ENCODE measurements at places on chromosomes 1 and 21.

DNA sequence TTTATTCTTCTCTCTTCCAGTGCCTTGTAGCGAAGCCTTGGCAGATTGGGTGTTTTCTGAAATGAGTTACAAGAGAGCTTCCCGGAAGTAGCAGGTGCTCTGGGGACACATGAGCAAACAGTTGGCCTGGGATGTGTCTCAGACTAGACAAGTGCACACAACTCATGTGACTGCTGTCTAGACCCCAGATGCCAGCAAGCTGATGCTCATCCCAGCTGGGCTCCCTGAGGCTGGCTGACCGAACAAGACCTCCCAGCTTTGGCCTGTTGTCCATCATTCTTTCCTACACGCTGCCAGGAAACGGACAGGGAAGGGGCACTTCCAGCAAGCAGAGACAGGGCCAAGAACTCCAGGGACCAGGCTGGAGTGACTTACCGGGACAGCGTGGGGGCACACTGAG, 18.7 kb upstream of the CSF1 start:
- no peak for DNase-seq

DNA sequence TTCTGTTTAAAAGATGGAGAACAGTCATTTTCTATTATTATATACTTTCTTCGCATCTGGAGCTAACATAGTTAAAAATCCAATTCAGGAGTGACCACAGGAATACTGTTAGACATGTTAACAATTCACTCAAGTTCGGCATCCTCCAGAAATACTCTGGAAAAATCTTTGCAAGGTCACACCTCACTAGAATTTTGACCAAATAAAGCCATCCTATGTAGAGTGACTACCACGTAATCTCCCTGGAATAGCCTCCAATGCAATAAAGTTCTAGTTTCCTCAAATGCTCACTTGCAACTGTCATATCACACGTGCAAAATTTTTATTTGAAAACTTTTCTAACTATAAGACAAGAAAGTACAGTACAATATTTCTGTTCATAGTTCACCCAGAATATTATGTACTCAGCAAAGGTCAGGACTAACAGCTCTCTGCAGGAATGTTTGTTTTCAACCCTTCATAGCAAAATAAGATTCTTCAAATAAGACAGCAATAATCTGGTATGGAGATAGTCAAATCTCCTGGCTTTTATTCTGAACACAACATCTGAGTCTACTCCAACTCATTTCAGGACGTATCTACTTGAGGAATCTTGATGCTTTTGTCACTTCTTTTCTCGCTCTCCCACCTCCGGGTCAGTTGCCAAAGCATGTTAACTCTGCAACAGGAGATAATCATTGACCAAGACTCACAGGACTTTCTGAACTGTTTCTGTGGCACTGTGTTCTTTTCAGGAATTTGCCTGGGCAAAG, 82.6 kb downstream of the GDAP2 start:
- no peak for DNase-seq

DNA sequence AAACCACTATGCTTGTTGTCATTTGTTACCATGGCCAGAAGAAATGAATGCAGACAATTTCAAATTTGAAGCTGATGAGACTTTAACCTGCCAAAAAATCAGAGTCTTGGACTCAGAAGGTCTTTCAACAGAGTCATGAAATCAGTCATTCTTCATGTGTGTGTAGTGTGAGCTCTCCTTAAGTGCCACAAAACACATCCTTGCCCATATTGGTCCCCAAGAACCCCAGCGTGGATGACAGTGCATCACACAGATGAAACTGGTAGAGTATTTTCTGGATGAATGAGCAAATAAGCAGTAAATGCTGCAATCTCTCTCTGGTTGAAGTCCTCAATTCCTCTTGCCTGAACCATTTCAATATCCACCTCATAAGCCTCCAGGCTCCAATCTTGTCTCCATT, 28.7 kb upstream of the ETS2 start:
- DNase-seq = no peak

DNA sequence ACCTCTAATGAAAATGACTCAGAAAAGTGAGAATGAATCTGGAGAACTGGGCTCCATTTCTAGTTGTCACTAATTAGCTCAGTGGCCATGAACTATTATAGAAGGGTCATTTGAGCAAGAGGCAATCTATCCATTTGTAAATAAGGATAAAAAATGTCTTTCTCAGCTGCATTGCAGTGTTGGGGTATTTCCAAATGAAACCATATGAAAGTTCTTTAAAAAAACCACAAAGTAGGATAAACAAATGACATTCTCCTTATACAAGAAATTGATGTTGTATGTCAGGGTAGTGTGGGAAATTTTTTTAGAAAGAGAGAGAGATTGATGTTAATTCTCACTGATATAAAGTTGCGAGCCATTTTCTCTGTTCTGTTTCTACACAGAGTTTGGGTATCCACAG, 26.0 kb downstream of the FMO3 start:
- DNase-seq = no peak

Measured in natural killer cell (primary cell).